ENCODE measurements at places on chromosomes 4 and X.

- DNase-seq: no peak
Observed at GRCh38 chrX:41919870-41920269, 3.5 kb downstream of the CASK start.

GRCh38 chr4:112939901-112940300 is 109.6 kb upstream of the ANK2 start:
- DNase-seq: no peak

DNA sequence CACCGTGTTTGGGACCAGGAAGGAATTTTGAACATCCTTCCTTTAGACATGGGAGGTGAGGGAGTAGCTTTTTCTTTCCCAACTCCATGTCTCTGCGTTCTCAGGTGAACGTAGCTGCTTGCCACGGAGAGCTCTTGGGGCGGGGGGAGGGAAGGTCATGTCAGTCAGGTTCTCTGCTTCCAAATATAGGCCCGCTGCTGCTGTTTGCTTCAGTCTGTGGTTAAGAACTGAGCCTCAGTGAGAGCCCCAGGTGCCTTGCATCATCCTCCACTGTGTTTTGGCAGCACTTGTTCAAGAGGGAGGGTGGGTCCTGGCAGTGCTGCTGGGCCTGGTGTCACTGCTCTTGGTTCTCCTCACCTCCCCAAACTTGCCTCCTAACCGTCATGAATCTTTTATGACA is 46.5 kb downstream of the HADH start:
- no peak for DNase-seq

DNA sequence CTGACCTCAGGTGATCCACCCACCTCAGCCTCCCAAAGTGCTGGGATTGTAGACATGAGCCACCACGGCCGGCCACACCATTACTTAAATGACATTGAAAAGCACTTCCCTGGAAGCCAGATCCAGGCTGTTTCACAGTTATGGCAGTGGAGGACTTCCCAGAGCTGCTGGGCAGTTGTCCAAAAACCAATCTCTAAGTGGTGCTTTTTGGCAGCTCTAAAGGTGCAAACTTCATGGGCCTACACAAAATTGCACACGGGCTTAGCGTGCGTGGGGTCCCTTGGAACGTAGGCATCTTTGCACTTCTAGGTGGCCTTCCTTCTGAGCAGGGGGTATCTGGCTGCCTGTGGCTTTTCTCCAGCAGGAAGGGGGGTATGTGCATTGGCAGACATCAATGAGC is 172.3 kb downstream of the SHOX start:
- DNase-seq: no peak

DNA sequence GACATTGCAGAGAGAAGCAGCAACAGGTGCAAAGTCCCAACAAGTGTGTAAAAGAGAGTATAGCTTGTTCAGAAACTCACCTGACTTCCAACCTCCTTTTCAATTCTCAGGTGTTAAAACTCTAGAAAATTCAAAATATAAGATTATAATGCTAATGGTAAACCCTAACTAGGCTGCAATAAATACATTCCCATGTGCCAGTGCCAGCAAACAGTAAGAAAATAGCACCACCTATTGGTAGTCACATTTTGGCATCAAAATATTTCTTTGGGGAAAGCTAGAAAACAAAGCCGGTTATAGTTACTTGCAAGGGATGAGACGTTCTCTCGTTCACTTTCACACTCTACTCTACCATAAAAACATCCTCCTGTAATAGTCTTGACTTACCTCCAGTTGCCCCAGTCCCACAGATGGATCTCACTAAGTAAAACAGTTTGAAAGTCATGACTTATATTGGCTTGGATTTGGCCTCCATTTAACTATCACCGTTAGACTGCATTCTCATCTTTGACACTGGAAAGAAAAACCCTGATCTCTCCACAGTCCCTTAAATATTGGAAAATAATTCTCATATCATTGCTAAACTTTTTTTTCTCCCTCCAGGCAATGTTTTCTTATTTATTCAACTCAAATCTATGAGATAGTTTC is 9.6 kb downstream of the BMP3 start:
- DNase-seq: no peak

Data from SIG-M5 (cell line).